Muscle of arm (tissue), 14 donors: ENCODE measurements at places on chromosomes 6 and 20.

DNA sequence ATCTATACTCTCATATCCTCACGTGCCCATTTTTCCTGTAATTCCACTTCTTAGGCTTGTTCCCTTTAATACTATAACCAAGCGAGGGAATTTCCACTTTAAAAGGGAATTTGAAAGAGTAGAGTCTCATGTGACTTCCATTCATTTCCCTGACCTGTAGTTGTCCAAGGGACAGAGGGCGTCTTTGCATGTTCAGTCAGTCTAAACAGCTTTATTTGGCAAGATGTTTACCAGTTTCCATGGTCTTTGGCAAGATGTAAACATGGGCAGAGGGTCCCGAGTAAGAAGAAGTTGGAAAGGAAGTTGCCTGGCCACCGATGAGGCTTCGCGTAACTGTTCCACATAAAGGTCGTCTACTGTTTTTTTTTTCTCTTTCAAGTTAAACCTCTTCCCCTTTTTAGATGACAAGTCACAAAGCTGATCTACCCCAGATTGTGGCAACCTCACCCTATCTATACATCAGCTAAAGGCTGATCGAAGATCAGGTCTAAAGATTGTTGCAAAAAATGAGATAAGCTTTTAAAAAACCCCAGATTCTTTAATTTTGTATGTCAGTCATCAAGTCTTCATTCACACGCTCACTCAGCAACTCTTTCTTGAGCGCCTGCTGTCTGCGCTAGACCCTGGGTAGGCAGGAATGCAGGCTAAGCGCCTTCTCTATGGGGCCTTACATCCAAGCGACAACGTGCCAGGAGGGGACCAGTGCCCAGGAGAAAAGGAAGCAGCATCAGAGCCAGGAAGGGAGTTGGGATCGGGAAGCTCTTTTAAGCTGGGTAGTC is 31.7 kb upstream of the CCR6 start:
- no peak for DNase-seq

GRCh38 chr6:54404791-54405190 is 96.5 kb downstream of the TINAG start:
- no peak for DNase-seq

DNA sequence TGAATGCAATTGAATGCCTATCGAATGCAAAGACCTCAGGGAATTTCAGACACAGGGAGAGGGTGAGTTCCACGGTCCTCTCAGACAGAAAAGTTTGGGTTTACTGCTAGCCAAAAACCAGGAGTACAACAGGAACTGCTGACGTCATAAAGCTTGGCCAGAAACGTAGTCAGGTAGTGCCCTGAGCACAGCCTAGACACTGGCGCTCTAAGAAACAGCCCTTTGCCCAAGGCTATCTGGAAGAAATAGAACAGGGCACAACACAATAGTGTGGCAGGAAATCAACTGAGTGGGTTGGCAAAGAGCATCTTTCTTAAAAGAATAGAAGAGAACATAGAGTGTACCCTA is 58.0 kb downstream of the GFOD1 start:
- DNase-seq: no peak

DNA sequence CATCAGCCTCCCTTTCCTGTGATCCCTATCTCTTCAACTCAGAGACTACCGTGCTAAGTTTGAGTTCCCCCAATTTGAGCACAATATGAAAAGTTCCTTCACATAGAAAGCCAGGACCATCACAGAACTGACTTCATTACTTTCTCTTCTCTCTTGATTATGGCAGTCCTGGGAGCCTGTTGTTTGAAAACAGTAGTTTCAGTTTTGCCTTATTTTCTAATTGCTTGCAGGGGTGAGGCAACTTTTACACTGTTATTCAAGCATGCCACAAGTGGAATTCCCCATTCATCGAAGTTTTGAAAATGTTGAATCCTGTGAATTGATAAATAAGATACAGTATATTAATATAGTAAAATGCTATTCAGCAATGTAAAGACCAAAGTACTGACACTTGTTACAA is 569.7 kb upstream of the MARCKS start:
- DNase-seq: no peak

GRCh38 chr6:137497721-137498463 is 3.7 kb upstream of the OLIG3 start:
- DNase-seq: no peak
